ENCODE measurements at places on chromosomes 6 and 20. TPM values are rescaled to one million over a fixed set of nuclear protein-coding genes. Genes with fewer than 3 reads are reported as not detected.

The TMEM74B gene
- 12.4 TPM for total RNA-seq

The PLA2G7 gene
- total RNA-seq: 3.5 TPM

The MRPL2 gene
- total RNA-seq: 52.0 TPM

The UBD gene
- not detected for total RNA-seq

The CTCFL gene
- not detected for total RNA-seq

The MYLIP gene
- 19.7 TPM for total RNA-seq

The HEY2 gene
- 6.7 TPM for total RNA-seq

The CBLN4 gene
- total RNA-seq: 38.6 TPM

The HLA-G gene
- total RNA-seq: not detected

The GINM1 gene
- 28.9 TPM for total RNA-seq

The FLOT1 gene
- total RNA-seq: 184 TPM

The GJA10 gene
- total RNA-seq: not detected

The SLC26A8 gene
- total RNA-seq: 7.7 TPM

The VGLL2 gene
- not detected for total RNA-seq

The GPX5 gene
- not detected for total RNA-seq

The ZBTB46 gene
- 15.4 TPM for total RNA-seq

The RBBP8NL gene
- total RNA-seq: not detected

The ZNF831 gene
- 9.2 TPM for total RNA-seq

The HMGN4 gene
- total RNA-seq: 30.6 TPM

The VSX1 gene
- total RNA-seq: 4.3 TPM

The EFCAB8 gene
- 0.42 TPM for total RNA-seq
